ENCODE measurements at places on chromosomes 2 and 18.

GRCh38 chr18:54806526-54806925 lies 21.8 kb upstream of the RAB27B start:
- no peak for DNase-seq

DNA sequence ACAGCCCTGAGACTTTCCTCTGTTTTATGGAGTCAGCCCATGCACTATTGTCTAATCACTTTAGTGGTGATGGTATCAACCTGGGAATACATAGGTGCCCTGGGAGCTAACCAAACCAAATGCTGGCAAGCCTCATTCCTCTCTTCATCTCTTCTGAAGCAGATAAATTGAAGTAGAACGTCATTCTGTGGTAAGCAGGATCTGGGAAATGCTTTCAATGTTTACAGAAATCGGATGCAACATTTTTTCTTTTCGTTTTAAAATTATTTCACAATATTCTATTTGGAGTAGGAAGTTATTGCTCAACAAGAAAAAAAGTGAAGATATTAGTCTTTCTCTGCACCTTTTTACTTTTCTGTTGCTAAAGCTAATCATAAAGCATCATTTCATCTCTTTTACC lies 114.2 kb downstream of the RBMS1 start:
- no peak for DNase-seq

- DNase-seq = no peak
Measured at GRCh38 chr2:117674172-117674571, 140.3 kb upstream of the DDX18 start.

GRCh38 chr2:145267451-145267850 lies 747.5 kb upstream of the ZEB2 start:
- DNase-seq = no peak

DNA sequence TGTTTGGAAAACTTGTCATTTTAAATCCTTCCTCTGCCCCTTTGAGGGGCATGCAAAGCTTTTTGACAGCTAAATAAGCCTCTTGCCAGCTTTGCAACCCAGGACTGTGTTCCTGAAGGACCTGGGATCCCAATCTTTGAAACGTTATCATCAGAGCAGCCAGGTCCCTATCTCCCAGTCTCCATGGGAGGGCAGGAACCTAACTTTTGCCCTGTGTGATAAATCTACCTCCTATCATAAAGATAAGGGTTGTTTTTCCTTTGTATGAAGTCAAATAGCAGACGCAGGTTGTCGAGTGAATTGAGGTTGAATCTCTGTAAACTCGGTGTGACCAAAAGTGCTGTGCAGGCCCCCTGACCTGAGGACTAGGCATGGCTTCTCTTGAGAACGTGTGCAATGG lies 30.1 kb downstream of the TPRKB start:
- DNase-seq = no peak

DNA sequence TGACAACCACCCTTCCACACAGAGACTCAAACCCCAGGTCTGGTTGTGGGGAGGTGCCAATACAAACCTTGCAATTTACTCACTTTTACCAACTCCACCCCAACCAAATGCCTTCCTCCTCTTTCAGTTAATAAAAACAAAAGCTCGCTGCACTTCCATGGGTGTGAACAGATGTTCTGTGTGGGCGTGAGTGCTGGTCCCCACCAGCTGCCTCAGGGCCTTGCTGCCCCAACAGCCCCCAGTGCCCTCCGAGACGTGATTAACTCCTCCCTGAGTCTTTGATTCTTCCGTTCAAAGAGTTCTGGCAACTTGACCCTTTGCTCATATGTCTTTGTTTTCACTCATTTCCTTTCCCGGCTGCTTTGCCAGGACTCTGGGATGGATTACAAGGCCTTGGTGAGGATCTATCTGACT lies 258.9 kb upstream of the CXCR4 start:
- no peak for DNase-seq

DNA sequence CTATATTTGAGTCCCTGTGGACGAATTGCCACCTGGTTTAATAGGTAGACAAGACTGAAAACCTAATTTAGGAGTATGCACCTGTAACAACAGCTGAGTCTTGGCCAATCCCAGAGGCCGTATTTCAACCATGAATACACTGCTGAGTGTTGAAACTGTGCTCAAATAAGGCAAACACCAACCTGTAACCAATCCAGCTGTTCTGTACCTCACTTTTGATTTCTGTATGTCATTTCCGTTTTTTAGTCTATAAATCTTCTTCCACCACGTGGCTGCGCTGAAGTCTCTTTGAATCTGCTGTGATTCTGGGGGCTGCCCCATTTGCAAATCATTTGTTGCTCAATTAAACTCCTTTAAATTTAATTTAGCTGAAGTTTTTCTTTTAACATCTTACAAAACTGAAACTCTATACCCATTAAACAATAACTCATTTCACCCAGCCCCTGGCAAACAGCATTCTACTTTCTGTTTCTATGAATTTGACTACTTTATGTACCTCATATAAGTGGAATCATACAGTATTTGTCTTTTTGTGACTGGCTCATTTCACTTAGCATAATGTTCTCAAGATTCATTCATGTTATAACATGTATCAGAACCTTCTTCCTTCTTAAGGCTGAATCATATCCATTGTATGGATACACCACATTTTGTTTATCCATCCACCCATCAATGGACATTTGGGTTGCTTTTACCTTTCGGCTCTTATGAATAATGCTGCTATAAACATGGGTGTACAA lies 7.5 kb upstream of the YPEL5 start:
- no peak for DNase-seq
